ENCODE measurements at places on chromosomes 13 and 19.

DNA sequence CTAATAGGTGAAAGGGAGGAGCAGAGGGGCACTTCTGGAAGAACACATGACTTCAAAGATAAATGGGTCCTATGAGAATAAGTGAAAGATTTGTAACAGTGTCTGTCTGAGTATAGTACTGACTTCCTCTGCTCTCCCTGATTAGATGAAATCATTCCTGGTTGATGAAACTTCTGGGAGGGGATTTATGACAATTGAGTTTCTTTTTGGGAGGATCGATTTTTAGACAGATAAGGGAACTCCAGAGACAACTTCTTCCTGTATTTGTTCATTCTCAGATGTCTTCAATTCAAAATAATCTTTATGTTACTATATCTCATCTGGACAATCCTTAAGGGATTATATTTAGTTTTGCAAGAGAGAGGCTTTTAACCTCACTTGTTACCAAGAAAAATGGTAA is 20.0 kb downstream of the SETDB2 start:
- DNase-seq = no peak

DNA sequence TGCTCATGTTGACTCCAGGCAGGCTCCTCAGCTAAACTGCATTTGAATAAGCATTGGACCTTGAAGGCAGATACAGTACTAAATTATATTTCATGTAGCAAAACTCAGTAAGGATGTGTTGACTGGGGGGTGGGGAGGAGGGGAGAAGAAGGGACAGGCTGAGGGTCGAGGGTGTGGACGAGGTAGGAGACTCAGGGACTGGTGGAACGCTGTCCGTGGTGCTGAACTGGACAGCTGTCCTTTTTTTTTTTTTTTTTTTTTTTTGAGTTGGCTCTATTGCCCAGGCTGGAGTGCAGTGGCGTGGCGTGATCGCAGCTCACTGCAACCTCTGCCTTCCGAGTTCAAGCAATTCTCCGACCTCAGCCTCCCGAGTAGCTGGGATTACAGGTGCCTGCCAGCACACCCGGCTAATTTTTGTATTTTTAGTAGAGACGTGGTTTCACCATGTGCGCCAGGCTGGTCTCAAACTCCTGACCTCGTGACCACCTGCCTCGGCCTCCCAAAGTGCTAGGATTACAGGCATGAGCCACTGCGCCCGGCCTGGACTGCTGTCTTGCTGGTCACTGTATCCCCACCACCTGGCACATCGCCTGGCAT is 33.2 kb upstream of the CASP14 start:
- DNase-seq = no peak

DNA sequence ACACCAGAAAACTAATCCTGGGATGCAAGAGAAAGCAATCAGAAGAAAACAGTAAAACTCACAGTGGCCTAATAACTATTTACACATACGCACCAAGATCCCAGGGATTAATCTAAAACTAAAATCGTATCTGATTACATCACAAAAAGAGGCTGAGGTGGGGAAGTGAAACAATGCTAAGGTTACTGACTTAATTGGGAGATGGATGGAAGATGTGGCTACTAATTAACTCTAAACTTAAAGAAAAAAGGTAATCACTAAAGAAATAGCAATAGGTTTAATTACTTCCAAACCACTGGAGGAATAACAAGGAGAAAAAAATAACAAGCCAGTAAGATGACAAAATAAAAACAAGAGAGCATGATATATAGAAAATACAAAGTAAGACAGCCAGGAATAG is 50.4 kb downstream of the NUFIP1 start:
- DNase-seq = no peak

- DNase-seq = no peak
Measured at GRCh38 chr13:114034481-114034891, 60.6 kb upstream of the C13orf46 start.

- DNase-seq = no peak
Measured at GRCh38 chr19:42267644-42268141, 1.4 kb upstream of the CIC start.

GRCh38 chr19:17209126-17210036 is 5.8 kb upstream of the USE1 start:
- DNase-seq = no peak

- DNase-seq = no peak
Measured at GRCh38 chr13:85347251-85347650, 452.0 kb downstream of the SLITRK6 start.

GRCh38 chr19:3682741-3683404 is 17.4 kb downstream of the PIP5K1C start:
- DNase-seq = no peak

DNA sequence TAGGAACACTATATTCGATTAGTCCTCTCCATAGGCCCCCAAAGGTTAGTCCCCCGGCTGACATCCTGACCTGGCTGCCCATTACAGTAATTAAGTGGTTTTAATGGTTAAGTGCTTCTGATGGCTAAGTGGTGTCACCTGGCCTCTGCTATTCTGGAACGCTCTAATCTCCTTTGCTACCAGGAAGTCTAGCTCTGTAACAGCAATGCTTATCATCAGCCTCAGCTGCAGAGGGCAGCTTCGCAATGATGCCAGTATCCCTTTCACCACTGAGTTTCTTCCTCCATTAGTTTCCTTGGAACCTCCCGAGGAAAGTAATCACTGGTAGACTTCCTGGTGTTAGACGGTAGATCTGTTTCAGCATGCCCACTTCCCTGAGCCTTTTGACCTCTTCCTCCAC is 8.6 kb upstream of the RNF6 start:
- no peak for DNase-seq

DNA sequence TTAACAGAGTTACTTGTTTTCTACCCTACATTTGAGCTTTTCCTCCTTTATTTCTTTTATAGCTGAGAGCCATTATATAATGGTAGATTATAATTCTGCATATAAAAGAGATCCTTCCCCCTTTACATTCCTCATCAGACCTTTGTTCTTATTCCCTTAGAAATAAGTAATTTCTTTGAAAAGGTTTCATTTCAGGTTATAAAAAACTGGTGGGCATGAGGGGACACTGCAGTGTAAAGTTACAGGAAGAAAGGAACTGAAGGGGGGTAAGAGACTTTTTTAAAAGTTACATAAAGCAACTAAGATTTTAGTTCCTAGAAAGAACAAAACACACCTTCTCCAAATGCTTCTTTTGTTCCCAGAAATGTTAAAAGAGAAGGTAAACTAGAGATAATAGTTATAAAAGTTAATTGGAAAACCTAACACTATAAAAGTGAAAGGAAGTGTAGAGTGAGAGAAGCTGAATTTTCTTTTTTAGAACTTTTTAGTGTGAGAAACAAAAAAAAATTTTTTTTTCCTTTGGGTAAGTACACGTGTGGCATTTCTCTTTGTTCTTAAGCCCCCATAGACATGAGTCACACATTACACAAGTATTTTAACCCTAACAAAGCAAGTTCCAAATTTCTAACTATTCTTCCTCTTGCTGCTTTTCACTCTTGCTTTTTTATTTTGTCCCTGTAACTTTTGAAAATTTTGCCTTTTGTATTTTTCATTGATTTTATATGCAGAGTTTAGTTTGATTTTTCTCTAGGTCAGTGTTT is 106.4 kb upstream of the MLNR start:
- DNase-seq = no peak

GRCh38 chr13:93420206-93420605 is 193.6 kb downstream of the GPC6 start:
- no peak for DNase-seq

DNA sequence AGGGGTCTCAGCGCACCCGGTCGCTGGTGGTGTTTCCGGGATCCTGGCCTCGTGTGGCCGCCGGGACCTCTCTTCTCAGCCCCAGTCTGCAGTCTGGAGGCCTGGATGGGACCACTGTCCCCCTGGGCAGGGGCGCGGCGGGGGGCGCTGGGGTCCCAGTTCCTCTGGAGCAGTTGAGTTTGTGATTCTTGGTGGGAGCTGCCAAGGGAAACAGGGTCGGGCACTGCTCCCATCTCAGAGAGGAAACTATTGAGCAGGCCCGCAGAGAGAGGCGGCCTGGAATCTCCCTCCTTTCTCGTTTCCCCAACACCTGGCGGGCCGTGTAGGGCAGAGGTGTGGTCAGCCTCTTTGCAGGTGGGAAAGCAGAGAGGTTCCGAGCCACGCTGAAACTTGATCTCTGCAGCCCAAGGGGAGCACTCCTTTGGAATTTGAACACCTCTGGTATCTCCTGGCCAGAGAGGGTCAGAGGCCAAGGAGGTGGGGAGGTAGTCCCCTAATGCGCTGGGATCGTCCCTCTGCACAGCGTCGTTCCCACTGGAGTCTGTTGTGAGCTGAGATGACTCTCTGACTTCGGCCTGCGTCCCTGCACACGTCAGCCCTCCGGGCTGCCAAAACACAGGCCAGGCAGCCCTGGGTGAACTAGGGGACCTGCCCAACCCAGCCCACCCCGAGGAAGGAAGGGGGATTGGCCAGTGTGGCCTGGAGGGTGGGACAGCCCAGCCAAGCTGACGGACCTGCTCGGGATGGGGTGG is 741 bp downstream of the PLEKHF1 start:
- DNase-seq = no peak

DNA sequence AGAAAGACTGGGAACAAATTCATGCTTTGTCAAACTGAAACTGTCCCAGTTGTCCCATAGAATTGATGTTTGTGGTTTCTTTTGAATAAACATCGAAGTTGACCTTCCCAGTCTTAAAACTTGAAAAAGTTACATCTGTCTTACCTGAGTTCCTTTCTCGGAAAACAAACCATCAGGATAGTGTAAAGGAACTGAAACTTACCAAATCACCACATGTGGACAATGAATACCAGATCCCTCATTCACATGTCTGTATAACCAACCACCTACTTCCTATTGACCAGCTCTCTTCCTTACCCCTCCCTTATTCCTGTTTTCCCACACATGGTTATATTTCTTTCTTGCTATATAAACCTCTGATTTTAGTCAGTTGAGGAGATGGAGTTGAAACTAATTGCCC is 791.7 kb upstream of the PCDH20 start:
- no peak for DNase-seq

DNA sequence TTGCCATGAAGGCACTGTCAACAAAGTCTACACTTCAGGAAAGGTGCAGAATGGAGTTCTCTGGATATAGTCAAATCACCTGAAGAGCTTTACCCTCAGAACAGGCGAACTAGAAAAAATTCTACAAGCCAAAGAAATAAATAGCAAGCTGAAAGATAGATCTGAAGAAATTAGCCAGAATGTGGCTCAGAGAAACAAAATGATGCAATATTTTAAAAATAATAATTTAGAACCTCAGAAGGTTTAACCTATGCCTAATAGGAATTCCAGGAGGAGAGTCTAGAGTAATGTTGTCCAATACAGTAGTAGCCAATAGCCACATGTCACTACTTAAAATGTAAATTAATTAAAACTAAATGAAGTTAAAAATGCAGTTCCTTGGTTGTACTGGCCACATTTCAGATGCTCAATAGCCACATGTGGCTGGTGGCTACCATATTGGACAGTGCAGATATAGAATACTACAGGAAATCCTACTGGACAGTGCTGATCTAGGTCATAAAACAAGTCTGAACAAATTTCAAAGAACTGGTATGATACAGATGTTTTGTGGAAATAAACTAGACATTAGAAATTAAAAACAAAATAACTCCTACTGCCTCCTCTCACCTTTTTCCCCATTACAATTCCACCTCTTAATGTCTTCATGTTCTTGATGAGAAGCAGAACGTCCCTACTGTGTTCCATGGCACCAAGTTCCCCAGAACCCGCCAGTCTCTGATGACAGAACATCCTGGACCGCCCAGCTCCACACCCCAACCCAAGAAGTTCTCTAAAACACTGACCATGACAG is 679 bp upstream of the CDADC1 start:
- DNase-seq = no peak

GRCh38 chr13:94813920-94814475 is 101.7 kb upstream of the SOX21 start:
- DNase-seq = no peak

DNA sequence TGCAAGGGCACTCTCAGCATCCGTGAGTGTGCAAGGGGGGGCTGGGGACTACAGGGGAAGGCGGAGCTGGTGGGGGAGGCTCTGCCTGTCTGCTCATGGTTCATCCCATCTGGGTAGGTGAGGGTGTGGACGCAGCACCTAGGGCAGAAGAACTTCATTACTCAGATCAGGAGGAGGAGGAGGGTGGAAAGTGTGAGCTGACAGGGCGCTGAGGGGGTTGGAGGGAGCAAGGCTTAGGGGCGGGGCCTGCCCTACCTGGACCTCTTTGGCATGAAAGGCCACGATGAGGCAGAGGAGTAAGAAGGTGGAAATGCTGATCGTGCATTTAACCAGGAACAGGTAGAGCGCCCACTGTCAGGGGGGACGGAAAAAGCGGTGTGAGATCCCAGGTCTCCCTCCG is 4.5 kb downstream of the KCNN4 start:
- DNase-seq = no peak

DNA sequence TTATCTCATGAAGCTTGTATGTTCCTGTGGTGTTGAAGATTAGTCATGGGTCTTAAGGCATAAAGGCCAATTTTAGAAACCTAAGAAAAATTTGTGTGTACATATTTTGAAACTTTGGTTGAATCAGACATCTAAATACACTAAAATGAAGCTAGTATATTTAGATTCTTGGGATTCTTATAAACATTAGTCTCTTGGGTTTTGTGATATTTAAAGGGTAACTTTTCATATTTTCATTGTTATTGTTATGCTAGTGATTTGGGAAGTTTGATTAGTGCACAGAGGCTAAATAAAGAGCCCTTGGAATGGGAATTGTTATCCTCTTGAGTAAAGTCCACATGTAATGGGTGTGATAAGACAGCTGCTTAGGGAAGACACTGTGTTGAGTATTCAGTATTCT is 24.5 kb downstream of the UBA2 start:
- DNase-seq = no peak

GRCh38 chr19:12785431-12786031 is 5.8 kb upstream of the JUNB start:
- DNase-seq = no peak

DNA sequence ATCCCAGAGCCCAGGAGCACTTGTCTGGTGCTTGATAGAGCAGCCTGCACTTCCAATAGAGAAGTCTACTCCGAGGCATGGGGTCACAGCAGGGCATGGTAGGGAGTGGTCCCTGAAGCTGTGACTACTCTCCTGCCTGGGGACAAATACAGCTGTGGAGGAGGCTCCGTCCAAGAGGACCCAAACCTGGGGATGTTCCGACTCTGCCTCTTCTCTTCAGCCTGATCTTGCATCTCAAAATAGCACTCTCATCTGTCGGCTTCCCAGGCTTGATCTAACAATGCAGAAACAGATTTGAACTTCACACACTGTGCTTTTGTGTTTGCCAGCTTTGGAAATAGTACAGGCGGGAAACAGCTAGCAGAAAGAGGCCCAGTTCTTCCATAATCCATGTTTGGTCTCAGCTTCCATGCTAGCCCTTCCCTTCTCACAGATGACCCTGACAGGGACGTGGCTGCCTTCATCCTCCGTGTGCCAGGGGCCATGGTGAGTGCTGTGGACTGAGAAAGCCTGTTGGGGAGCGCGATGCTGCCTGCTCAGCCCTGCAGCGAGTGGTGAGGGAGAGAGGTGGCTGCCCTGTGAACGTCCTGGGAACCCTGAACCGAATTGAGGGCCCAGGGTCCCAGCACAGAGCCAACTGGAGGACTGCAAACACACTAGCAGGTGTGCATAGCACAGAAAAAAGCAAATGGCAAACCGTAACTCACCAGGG is 150.3 kb upstream of the GPR12 start:
- no peak for DNase-seq

- no peak for DNase-seq
Measured at GRCh38 chr13:101303521-101303920, 112.8 kb downstream of the NALCN start.

GRCh38 chr13:61215116-61215515 is 200.5 kb downstream of the PCDH20 start:
- DNase-seq = no peak

Data from central memory CD8-positive, alpha-beta T cell (primary cell).